ENCODE measurements at places on chromosomes 13 and 19.

DNA sequence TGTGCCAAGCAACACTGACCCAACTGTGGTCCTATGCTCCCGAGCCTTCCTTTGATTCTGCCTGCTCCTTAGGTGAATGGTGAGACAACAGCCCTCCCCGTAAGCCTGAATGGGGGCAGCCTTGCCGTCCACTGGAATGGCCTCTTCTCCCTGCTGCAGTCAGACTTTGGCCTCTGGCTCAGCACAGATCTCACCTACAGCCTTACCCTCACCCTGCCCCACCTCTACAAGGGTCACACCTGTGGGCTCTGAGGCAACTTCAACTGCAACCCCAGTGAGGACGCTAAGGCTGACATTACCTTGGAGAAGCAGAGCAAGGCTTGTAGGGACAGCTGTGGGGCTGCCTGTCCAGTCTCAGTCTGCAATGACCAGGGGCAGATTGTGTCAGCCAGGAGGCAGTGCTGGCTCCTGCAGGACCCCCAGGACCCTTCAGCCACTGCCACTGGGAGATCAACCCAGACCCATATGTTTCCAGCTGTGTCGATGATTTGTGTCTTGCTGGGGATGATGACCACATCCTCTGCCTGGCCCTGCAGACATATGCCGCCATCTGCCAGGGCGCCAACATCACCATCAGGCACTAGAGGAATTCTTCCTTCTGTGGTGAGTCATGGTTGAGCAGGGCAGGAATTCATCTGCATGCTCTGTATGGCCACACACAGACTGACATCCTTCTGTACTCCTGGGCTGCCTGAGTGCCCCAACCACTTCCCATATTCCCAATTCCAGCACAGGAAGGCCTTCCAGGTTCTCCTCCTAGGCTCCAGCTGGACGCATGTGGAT lies 27.3 kb upstream of the FXYD3 start:
- no peak for ATAC-seq

GRCh38 chr19:9528757-9529336 lies 9.6 kb downstream of the ZNF426 start:
- no peak for ATAC-seq

GRCh38 chr19:51783372-51783771 lies 11.6 kb upstream of the FPR3 start:
- ATAC-seq: no peak

GRCh38 chr13:59623206-59623915 lies 540.4 kb downstream of the DIAPH3 start:
- ATAC-seq: no peak

DNA sequence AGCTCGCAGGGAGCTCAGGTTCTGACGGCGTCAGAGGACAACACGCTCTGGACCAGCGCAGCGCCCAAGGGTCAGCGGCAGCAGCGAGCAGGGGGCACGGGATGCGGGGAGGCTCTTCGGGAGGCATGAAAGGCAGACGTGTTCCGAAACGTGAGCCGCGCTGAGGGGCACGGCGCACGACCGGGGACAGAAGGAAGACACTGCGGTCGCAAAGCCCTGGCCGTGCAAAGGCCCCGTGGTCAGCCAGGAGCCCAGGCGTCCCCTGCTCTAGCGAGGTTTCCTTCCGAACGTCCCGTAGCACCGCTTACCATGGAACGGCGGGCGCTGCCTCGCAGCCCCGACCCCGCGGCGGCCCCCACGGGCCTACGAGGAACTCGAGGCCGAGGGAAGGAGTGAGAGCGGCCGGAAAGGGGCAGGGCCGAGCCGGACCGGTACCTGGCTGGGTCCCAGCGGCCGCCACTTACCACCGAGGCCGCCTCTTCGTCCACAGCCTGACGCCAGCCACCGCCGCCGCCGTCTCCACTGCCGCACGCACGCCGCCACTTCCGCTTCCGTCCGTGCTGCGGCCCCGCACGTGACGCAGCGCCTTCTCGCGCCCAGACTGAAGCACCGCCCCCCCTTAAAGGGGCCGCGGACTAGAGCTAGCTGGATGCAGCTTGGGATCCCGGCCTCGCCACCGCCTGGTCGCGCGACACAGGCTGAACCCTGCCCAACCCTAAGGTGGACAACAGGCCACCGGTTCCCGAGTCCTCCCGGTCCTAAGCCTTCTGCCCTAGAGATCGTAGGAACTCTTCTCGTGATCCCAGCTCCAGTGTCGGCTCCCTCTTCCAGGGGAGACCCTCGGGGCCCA lies 9.4 kb downstream of the ABHD17A start:
- ATAC-seq: peak; percentile 97

DNA sequence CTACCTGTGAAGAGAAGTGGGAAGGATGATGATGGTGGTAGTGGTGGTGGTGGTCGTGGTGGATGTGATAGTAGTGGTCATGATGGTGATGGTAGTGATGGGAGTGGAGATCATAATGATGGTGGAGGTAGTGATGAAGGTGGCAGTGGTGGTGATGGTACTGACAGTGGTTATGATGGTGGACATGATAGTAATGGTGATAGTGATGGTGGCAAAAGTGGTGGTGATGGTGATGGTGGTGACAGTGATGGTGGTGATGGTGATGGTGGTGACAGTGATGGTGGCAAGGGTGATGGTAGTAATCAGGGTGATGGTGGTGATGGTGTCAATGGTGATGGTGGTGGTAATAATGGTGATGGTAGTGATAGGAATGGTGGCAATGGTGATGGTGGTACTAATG lies 26.2 kb downstream of the MBD3L2B start:
- no peak for ATAC-seq

DNA sequence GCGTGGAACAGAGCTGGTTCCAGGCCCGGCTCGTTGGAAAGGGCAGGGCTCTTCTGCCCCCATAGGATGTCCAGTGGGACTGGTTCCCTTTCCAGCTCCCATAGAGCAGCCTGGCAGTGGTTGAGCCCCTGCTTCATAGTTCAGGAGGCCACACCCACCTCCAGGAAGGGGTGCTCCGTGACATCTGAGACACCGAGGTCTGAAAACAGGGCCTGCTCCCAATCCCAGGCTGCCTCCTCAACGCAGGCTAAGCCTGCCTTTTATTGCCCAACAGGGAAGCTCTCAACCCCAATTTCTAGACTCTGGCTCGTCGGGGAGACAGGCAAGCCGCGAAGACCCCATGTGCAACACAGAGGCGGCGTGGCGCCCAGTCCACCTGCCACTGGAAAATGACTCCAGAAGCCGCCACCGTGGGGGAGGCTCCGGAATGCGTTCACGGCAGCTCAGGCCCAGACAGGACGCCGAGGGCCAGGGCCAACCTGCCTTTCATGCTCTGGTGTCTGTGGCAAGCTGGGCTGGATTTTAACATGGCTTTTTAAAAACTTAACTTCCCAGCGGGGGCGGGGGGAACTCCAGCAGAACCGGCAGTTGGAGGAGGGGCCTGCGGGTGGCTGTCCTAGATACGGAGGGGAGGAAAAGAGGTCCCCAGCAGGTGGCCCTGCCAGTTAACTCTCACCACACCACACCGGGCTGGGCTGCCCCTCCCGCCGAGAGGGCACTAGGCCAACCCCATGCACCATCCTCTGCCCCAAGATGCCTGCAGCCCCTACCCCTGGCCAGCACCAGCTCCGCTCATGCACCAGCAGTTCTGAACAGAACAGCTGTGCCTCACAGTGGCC lies 17.9 kb upstream of the TINCR start:
- ATAC-seq: peak; percentile 28

- ATAC-seq: no peak
Observed at GRCh38 chr19:51549533-51550324, 18.3 kb upstream of the SIGLEC6 start.

GRCh38 chr19:53328967-53329366 lies 4.6 kb upstream of the ZNF845 start:
- ATAC-seq: no peak

DNA sequence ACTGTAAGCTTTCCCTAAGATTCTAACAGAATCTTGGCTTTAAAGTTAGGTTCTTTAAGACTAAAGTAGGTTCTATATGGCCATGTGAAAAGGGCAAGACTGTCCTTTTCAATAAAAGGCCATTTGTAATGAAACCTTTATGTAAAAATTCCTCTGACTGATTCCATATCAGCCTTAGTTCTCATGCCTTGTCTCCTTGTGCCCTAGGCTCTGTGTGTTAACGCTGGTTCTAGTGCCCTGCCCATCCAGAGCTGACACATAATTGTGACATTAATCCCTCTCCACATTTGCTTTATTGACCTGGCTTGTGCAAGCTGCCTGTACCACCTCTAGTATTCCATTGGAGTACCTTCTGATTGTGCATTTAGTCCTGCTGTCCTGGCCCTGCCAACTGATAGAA lies 28.2 kb downstream of the CYSLTR2 start:
- no peak for ATAC-seq

DNA sequence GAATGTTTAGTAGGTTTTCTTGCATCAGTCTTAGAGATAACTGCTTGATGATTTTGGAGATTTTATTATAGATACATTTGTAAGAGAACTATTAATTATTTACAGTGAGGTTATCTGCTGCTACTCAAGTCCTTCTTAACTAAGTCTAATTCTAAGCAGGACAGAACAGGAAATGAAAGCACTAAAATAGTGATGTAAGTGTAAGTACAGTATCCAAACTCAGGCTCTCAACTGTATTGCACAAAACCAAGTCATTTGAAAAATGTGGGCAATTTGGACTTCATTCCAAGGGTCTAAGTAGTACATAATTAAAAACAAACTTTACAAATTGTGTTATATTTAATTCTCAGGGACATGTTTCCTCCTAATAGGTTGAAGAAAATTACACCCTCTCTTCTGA lies 417.1 kb downstream of the ITGBL1 start:
- no peak for ATAC-seq

DNA sequence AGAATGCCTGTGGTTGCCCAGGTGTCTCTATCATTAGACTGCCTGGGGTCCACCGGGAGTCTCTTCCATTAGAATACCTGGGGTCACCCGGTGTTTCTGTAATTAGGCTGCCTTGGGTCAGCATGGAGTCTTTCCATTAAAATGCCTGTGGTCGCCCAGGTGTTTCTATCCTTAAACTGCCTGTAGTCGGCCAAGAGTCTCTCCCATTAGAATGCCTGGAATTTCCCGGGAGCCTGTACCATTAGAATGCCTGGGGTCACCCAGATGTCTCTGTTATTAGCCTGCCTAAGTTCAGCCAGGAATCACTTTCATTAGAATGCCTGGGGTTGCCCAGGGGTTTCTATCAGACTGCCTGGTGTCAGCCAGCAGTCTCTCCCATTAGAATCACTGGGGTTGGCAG lies 1492.8 kb downstream of the UQCRFS1 start:
- ATAC-seq: no peak

- no peak for ATAC-seq
Observed at GRCh38 chr19:30790056-30790680, 418.0 kb downstream of the ZNF536 start.

- ATAC-seq: peak; percentile 13
Observed at GRCh38 chr19:7534531-7535046, 928 bp upstream of the PNPLA6 start.

DNA sequence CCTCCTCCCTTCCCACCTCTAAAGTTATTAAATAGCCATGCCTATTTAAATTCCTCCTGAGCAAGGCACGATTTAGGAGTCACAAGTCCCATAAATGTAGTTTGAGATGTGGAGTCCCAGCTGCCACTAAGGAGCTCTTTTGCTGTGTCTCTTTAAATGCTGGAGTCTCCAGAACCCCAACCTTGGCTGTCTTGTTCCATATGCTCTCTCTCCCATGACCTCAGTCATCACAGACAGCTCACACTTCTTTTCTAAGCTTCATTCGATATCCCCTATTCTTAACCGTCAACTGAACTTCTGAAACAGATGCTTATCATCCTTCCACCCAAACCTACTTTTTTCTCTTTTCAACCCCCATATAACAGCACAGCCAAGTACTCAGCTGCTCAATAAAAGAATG lies 197.1 kb downstream of the VWA8 start:
- no peak for ATAC-seq

DNA sequence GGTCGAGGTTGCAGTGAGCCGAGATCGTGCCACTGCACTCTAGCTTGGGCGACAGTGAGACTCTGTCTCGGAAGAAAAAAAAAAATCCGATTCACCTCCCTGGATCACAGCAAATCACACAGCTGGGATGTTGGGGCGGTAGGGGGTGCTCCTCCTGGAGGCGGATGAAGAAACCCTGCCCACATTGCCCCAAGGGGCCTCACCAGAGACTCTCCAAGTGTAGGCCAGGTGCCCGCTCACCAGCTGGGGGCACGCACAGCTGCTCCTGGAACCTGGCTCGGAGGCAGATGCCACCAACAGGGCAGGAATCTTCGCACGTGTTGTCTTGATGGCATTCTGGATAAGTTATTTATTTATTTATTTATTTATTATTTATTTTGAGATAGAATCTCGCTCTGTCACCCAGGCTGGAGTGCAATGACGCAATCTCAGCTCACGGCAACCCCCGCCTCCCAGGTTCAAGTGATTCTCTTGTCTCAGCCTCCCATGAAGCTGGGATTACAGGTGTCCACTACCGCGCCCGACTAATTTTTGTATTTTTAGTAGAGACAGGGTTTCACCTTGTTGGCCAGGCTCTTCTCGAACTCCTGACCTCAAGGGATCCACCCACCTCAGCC lies 3.1 kb downstream of the UQCR11 start:
- ATAC-seq: no peak

DNA sequence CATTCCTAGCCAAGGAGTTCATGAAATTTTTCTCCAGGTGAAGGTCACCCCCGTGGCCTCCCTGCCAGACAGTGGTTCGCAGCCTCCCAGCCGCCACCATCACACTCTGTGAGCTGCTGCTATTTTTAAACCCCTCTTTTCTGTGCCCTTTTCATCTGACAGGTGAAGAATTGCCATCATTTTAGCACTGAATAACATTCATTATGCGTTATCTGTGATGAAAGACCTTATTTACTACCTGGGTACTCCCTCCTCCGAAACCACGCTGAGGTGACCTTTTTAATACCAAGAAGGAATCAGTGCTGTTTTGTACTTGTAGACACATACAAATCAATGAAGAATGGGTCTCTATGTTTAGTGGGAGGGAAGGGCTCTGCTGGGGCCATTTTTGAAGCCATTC lies 148.9 kb upstream of the GPR12 start:
- ATAC-seq: no peak

Measured in activated CD4-positive, CD25-positive, alpha-beta regulatory T cell treated with anti-CD3 and anti-CD28 coated beads, Interleukin-2, amount 50 U/mL, for 24 hours (primary cell).